ENCODE measurements at places on chromosomes 12 and 14.

DNA sequence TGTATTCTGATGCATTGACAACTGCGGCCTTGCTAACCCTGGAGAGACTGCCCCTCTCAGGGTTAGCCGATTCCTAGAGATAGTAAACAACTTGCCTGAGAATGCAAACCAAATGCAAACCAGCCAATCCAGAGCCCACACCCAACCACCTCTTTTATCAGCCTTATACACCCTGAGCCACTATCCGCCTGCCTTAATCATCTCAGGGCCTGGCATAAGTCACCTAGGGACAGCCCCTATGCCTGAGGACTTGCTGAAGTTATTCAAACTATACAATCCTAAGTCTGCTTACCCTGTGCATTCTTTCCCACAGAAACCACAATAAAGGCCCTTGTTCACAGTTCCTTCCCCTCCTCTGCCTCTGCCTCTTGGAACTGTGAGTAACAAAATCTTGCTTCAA lies 177.2 kb downstream of the KCNA5 start:
- DNase-seq: no peak

DNA sequence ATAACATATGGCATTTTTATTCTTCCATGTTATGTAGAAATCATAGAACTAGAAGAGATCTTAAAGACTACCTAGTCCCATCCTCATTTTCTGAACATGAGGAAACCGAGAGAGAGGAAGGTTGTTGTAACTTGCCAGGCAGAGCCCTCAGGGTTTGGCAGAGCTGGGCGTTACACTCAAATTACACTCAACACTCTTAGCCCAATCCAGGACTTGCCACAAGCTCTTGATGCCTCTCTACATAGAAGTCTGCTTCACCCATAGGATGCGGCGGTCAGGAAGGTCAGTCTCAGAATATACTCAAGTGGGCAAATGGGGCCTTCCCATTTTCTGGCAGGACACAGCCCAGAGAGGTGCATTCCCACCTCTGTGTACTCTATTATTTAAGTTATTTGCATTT lies 208.1 kb downstream of the ZFP36L1 start:
- DNase-seq: no peak

DNA sequence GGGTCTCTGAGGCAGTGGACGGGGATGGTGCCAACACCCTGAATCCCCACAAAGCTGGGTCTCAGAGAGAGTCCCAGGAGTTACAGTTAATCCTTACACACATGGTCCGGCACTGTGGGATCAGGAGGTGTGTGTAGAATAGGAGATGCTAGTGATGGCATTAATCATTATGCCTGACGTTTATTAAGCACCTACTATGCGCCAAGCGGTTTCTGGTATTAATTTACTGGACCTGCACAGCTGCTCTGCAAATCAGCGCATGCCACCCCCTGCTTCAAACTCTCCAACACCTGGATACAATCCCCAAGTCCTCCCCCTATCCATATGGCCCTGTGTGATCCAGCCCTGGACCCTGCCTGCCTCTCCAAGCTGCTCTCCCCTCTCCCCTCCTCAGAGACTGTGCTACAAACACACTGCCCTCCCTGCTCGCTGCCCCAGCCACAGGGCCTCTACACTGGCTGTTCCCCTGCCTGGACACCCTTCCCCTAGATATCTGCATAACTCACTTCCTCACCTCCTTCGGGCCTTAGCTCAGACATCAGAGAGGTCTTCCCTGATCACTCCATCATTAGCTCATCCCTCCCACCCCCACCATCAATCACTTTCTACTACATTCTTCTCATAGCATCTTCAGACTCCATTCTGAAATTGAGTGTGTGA lies 86.0 kb downstream of the RFLNA start:
- DNase-seq: no peak

DNA sequence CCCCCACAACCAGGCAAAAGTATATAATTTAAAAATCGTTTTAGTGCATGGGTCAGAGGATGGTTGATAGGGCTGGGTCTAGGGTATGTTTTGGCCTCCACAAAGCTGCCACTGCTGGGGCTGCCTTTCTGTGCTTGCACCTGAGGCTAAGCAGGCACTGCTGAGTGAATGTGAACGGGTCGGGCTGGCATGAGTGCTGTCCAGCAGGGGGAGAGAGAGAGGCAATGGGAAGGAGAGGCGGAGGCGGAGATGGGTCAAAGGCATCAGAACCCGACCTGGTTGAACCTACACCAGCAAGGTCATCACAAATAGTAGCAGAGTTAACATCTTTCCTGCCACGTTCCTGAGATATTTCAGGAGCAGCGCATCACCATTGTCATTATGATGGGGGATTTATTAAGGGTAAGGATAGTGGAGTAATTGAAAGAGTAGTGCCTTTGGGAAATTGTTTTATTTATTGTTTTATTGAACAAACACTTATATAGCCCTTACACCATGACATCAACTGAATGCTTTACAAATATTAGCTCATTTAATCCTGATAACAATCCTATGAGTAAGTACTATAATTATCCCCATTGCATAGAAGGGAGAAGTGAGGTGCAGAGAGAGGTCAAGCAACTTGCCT lies 5.8 kb upstream of the NRXN3 start:
- DNase-seq: no peak

DNA sequence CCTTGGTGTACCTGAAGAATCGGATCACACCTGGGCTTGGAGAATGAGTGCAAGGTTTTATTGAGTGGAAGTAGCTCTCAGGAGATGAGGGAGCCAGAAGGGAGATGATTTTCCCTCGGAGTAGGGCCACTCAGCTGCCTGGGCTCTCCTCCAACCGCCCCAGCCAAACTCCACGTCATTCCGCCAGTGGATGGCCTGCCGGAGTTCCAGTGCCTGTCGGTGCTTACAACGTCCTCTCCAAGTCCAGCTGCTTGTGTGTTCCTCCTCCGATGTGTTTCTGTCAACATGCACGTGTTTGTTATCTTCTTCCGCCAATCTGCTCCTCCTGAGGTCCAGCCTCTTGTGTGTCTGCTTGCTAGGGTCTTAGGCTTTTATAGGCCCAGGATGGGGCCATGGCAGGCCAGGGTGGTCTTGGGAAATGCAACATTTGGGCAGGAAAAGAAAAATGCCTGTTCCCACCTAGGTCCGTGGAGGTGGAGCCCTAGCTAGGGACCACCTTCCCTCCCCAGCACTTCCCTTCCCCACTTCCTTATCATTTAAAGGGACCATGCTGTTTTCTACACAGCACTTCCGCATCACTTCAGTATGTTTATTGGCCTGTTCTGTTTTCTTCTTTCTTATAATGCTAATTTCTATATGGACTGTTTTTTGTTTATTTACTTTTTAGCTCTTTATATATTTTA lies 343.2 kb downstream of the PDZRN4 start:
- DNase-seq: no peak

Measured in stimulated activated CD4-positive, alpha-beta T cell treated with anti-CD3 and anti-CD28 coated beads, Interleukin-1b, Interleukin-23, amount 100 ng/mL, for 1 hour (primary cell).